T-cell (primary cell): ENCODE measurements at places on chromosomes 1 and 21. TPM values are rescaled to one million over a fixed set of nuclear protein-coding genes. Genes with fewer than 3 reads are reported as not detected.
A peak's percentile ranks its signal among the peaks of the same experiment; 100 is the strongest.

The AIRE gene
- total RNA-seq, result 0.10 TPM

DNA sequence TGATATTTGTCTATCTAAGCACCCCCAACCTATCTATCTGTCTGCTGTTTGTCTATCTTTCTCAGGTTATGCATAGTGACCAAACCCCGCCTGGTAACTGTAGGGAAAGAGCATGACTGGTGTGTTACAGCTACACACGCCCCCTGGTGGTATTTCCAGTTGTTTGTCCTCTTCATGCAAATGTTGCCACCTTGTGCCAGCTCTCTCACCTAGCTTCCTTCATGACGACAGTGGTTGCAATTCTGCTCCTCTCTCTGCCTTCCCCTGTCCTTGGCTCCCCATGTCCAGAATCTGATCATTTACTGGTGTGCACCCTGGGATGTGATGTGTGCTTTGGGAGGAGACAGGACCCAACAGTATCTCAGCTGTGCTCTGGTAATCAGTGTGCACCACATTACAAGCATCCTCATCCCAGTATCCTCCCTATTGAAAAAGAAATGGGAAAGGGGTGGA lies 8.1 kb upstream of the INKA2 start:
- no peaks in the 10 kb centered on the region for H3K36me3 ChIP-seq
- H3K4me1 ChIP-seq, result no peaks in the 10 kb centered on the region
- H3K27me3 ChIP-seq, result peaks cover 7% of the 10 kb centered on the region
- peak; percentile 36 for DNase-seq
- H3K4me3 ChIP-seq, result no peak overlapping the region
- H3K27ac ChIP-seq, result no peak overlapping the region

- no peaks in the 10 kb centered on the region for H3K4me1 ChIP-seq
- peaks cover 66% of the 10 kb centered on the region for H3K27me3 ChIP-seq
- H3K27ac ChIP-seq, result no peak overlapping the region
- no peak overlapping the region for H3K4me3 ChIP-seq
- peak; percentile 80 for DNase-seq
These were observed 475 bp upstream of the NPPB start for GRCh38 chr1:11858968-11859871.

- H3K27me3 ChIP-seq, result peaks cover 3% of the 10 kb centered on the region
- no peaks in the 10 kb centered on the region for H3K4me1 ChIP-seq
- no peaks in the 10 kb centered on the region for H3K36me3 ChIP-seq
- H3K4me3 ChIP-seq, result no peak overlapping the region
- no peak for DNase-seq
These were observed 195.7 kb downstream of the ROR1 start for GRCh38 chr1:63969441-63969901.

DNA sequence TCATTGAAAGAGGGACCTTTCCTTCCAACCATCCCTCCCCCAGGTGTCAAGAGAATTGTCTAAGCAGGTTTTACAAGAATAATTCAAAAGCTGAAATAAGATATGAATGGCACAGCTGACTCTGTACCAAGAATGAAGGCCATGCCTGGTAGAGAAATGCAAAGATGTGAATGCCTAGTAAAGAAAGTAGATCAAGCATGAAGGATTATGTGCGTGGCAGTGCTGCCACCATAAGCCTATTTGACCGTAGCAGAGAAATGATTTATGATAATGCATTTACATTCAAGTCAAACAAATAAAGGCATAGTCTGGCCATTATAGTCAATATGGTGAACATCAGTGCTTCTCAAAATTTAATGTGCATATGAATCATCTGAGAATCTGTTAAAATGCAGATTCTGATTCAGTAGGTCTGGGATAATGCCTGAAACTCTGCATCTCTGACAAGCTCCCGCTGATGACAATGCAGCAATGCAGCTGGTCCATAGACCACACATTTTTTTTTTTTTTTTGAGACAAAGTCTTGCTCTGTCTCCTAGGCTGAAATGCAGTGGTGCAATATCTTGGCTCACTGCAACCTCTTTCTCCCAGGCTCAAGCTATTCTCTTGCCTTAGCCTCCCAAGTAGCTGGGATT lies 16.6 kb upstream of the CLCA4 start:
- H3K4me1 ChIP-seq, result no peaks in the 10 kb centered on the region
- H3K36me3 ChIP-seq, result no peaks in the 10 kb centered on the region
- H3K27ac ChIP-seq, result no peak overlapping the region
- no peak overlapping the region for H3K4me3 ChIP-seq

DNA sequence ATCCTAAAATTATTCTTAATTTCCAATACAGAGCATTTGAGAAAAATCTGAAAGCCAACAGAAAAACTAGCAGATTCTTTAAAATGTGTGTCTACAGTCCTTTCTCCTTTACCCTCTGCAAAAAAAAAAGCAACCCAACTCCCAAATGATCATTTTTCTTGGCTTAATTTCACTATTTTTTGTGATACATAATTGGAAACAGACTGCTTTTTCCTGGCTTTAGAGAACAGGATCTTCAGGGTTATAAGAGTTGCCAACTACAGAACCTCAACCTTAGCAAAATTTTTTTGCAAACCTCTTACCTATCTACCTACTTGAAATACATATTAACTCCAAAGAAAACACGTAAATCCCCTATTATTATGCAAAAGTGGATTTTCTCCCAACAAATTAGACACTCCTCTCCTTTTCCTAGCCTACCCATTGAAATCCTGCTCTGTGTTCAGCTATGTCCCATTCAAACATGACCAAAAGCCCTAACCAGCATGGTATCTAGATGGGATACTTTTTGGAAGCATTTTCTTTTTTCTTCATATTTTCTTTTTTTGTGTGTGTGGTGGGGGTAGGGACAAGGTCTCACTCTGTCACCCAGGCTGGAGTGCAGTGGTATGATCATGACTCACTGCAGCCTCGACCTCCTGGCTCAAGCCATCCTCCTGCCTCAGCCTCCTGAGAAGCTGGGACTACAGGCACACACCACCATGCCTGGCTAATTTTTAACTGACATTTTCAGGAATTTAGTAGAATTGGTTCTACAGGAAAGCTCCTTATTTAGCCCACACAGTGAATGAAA lies 9.0 kb downstream of the TGFBR3 start:
- no peaks in the 10 kb centered on the region for H3K36me3 ChIP-seq
- no peaks in the 10 kb centered on the region for H3K27me3 ChIP-seq
- H3K4me3 ChIP-seq, result no peak overlapping the region
- DNase-seq, result no peak
- no peak overlapping the region for H3K27ac ChIP-seq

DNA sequence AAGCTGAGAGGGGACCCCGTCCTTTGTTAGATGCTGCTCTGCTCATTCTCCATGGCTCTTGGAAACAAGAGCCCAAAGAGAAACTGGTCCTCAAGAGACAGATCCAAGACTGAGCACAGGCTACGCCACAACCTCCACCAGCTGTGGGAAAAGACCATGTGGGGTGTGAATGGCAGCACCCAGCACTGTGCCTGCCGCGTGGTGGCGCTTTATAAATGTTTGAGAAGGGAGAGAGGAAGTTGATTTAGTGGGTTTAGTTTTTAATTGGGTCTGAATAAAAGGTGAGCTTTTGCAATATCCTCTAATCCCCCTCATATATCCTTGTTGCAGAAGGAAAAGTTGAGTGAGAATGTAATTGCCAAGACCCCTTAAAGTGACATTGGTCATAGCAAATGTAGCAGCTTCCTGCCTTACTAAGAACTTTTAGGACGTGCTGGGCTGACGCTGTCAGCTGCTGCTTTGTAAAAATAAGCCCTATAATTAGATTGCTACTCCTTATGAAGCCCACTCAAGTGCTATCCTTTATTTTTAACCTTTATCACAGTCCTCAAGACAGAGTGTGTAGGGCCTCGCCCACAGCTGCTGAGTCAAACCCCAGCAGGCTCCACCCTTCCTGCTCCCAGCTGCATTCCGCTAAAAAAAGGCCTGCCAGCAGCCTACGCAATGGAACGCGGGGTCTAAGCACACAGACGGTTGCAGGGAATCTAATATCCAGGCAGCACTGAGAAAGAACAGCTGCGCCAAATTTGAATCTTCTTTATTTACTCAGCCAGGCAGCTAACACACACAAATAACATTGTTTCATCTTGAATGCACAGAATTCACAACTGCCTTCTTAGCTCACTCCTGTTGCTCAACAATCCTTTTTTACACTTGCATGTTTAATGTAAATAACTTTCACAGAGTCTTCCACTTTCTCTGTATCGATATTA lies 47.4 kb upstream of the PRDX6 start:
- H3K4me1 ChIP-seq, result peaks cover 13% of the 10 kb centered on the region
- DNase-seq, result peak; percentile 74
- H3K4me3 ChIP-seq, result no peak overlapping the region
- H3K27me3 ChIP-seq, result no peaks in the 10 kb centered on the region
- no peaks in the 10 kb centered on the region for H3K36me3 ChIP-seq

The C8A gene
- total RNA-seq, result not detected
